CD4-positive, alpha-beta T cell treated with Interleukin-4 for 4 hours (primary cell): ENCODE measurements at places on chromosomes 5 and 9.
A peak's percentile ranks its signal among the peaks of the same experiment; 100 is the strongest.

DNA sequence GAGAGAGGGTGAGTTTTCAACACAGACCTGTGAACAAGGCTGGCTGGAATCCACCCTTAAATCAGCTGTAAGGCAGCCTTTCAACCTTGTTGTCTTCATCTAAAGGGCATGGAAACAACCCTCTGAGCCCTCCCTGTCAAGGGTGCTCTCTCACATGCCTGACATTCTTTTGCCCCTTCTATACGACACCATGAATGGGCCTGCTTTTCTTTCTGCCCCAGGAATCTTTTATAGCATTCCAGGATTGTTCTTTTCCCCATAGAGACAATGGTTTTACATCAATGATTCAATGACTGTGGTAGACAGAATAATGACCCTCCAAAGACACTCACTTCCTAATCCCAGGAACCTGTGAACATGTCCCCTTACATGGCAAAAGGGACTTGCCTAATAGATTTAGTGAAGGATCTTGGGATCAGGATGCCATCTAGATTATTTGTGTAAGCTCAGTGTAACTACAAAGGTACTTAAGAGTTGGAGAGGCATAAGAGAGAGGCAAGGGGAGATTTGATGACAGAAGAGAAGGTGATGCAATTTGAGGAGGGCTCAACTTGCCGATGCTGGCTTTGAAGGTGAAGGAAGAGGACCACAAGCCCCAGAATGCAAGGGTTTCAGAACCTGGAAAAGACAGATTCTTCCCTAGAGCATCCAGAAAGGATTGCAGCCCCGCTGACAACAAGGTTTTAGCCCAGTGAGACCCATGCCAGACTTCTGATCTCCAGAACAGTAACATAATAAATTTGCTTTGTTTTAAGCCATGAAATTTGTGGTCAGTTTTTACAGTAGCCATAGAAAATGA is 29.2 kb upstream of the HMHB1 start:
- DNase-seq = no peak

DNA sequence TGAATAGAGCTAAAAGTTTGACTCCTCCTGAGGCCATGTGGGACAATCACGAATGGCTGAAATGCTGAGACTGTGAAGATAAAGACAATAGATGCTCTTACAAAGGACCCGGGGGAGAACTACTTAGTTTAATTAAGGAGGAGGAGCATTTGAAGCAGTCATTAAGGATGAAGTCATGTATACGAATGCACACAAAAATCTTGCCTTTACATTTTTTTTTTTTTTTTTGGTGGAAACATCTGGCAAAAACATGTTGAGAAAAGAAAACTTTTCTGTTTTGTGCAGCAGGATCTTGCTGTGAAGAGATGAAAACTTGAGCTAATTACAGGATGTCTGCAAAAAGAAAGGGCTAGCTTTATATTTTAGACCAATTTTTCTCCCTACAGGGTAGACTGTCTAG is 42.3 kb upstream of the NR3C1 start:
- DNase-seq = no peak

GRCh38 chr9:118829334-118829733 is 539.9 kb downstream of the BRINP1 start:
- no peak for DNase-seq

DNA sequence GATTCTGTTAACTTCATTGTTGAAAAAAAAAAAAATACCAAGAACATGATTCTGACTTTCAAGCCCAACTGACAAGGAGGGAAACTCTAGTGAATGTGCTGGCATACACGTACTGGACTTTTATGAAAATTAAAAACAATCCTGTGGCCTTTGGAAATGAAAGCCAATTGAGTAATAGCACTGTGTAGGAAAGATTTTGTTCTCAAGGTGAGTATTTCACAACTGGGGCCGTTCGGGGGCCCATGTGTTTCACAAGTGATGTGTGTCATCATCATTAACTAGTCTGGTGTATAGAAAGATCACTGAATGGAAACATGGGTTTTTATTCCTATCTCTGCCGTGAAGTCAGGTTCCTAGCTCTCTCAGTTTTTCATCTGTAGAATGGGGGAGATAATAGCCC is 605.0 kb upstream of the CLINT1 start:
- no peak for DNase-seq

- DNase-seq = peak; percentile 39
Observed at GRCh38 chr9:127942216-127943010, 4.8 kb upstream of the DPM2 start.

DNA sequence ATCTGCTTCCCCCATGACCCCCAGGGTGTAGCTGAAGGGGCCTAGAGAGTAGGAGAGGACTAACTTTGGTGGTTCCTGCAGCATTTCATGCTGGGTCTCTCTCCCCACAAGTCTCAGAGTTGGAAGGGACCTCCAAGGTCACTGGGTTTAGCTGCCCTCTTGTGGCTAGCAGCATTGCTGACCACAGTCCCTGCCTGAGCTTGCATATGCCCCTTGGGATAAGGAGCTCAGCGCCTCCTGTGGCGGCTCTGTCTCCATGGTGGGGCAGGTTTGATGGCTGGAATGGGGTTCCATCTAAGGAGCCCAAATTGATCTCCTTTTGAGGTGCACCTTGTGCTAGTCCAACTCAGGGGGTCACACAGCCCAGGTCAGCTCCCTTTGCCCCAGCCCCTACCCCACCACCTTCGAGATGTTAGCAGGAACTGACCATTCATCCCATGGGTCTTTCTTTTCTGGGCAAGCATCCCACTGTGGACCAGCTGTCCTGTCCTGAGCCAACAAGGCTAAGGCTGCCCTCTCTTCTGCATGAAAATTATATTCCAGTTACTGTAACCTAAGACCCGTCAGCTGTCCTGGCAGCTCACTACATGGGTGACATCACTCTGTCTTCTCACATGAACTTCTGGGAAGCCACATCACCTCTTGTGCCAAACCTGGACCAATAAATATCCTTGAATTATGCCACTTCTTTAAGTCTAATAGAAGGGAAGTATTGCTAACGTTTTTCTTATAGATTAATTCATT is 196.2 kb downstream of the HSPA4 start:
- DNase-seq = no peak

DNA sequence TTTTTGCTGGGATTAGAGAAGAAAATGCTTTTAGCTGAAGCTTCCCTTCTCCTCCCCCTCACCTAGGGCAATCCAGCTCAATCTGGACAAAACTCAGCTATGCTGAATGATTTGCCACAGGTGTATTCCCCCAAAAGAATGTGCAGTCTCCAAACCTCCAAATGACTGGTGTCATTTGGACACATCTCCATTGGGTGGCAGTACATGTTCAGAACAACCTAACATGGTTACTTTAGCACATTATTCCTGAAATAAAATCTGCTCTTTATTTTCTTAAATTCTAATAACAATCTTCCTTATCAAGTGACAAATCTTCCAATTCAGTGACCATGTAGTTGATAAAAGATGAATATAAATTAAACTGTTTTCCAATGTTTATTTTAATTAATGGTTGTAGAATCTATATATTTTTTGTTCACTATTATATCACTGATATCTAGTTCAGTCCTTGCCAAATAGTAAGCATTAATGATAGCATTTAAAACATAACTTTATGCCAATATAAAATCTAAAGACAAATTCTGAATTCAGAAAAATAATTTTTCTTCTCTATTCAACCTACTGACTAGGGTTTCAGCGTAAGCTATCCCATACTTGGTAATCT is 61.3 kb upstream of the MOCS2 start:
- peak; percentile 3 for DNase-seq

- DNase-seq = no peak
Observed at GRCh38 chr5:112124788-112125187, 294.3 kb downstream of the EPB41L4A start.
